ENCODE measurements at places on chromosomes 5 and 9.
A peak's percentile ranks its signal among the peaks of the same experiment; 100 is the strongest.

- DNase-seq = no peak
Observed at GRCh38 chr5:119136666-119137318, 65.9 kb downstream of the DMXL1 start.

DNA sequence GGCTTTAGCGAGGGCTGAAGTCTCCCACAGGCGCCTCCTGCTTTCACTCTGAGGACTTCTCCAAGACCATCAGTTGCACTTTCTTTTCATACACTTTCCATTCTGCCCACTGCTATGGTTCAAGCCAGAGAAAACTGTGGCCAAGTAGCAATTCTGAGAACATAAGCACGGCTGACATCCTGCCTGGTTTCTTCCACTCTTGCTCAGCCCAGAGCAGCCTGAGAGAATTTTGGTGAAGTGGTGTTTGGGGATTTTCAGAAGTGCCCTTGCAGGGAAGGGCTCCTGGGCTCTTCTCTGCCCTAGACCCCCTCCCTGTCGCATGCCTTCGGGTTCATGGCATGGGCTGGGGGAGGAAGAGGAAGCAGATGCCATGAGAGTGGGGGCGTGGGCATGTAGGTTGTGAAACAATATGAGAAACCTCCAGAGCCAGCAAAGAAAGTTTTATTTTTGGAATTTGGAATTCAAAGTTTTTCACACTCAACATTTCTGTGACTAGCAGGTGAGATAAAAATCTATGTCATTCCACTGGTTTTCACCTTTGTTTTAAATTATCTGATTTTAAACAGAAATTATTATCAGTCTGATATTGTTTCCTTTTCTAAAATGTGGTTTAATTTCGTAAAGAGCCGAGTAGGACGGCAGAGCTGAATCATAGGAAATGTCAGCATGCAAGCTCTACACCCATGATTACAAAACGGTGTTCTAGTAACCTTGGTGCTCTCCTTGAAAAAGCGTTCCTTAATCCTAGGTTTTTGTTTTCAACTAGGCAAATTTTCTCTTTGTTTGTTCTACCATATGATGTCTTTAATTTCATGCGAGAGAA, 27.8 kb upstream of the TNFSF8 start:
- DNase-seq = peak; percentile 93

DNA sequence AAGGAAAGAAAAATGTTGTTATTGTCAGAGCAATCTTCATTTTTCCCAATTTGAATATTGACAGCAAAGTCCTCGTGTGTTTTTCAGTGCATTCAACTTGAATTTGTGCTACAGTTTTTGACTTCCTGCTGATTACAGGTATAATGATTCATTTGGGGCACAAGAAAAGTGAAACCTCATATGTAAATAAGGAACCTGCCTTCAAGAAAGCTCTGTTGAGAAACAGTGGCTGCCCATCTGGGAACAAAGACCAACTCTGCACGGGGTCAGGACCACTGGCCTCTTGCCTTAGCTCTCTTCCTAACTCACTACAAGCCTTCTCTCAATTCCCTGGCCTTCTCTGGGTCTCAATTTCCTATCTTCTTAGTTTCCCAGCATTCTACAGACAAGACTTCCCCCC, 21.0 kb downstream of the TIMD4 start:
- DNase-seq = no peak

DNA sequence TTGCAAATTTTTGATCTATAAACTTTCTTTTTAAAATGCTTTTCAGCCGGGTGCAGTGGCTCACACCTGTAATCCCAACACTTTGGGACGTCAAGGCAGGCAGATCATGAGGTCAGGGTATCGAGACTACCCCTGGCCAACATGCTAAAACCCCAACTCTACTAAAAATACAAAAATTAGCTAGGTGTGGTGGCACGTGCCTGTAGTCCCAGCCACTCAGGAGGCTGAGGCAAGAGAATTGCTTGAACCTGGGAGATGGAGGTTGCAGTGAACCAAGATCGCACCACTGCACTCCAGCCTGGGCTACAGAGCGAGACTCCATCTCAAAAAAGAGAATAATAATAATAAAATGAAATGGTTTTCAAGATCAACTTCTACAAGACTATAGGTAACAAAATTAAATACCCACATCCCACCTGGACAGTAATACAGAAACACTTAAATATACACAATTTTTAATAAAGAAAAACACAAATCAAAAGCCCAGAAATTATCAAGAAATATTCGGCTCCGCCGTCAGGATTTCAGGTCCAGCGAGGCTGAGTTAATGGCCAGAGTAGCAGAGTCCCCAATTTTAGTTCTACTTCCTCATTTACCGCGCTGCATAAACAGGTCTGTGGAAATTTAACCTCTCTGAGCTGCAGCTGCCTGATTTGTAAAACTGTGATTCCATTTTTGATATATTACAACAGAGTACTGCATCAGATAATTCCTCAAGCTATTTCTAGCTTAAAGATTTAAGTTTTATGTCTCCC, 4.0 kb downstream of the TUT7 start:
- DNase-seq = peak; percentile 59

GRCh38 chr9:16591092-16591491, 279.4 kb downstream of the BNC2 start:
- DNase-seq = no peak

- DNase-seq = no peak
Observed at GRCh38 chr9:130664251-130665028, at the start of gene PRDM12. TSS of gene PRDM12 (plus strand) at chr9:130664594. CDS start at chr9:130664654, 60 bp downstream.

GRCh38 chr5:60323596-60323995, 376.4 kb downstream of the DEPDC1B start:
- DNase-seq = no peak

DNA sequence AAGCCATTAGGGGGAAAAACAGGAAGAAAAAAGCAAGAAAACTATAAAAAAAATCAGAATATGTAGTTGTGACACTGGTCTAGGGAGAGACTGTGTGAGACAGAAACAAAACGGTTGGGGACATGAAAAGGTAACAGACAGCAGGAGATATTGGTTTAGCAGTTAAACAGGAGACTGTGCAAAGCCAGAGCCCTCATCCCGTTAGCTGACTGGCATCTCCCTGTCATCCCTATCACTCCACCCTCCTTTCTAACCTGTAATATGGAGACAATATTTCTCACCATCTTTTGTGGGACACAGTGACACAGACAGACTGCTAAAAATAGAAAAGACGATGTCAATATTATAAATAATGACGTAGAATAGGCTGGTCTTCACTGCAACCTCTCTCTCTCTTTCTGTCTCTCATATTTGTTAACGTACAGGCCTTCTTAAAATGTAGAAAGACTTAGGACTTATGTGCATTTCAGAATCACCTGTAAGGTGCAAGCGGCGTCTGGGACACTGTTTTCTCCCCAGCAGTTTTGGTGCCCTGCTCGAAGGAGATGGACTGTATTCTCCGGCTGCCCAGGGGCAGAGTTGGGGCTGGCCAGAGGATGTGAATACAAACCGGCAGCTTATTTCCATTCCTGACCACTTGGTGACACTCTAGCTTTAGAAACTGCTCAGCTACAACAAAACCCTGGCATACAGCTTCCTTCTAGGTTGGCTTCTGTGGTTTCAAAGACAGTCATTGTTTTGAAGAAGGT, 190.6 kb downstream of the MAT2B start:
- DNase-seq = peak; percentile 58

DNA sequence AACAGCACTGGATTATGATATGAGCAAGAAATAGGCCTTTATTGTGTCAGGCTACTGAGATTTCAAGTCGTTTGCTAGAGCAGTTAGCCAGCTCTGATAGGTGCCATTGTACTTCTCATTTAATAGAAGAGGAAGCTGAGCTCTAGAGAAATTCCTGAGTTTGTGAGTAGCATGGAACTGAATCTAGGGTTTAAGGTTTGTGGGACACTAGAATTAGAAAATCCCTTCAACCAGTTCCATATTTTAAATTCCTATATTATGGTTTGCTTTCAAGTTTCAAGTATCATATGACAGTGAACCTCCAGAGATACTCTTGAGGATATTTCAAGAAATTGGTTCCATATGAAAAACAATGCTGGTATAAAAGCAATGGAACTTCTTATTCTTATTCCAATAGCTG, 87.6 kb downstream of the ANKRD55 start:
- DNase-seq = peak; percentile 58

- no peak for DNase-seq
Observed at GRCh38 chr5:93371893-93372292, 209.1 kb downstream of the NR2F1-AS1 start.

DNA sequence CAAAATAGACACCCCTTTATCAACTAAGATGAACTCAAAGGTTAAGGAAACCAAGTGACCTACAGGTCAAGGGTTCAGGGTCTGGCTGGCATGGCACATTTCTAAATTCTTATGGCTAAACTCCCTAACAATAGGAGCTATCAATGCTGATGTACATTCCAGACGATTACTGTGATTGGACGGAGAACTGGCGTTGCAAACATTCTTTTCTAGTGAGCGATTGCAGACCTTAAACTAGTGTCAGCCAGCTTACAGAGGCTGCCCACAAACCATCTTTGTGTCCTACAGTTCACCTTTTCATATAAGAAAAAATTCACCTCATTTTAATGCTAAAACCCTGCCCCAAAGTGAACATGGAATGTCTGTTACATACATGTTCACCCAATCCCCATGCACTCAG, 382.9 kb downstream of the MAT2B start:
- no peak for DNase-seq

DNA sequence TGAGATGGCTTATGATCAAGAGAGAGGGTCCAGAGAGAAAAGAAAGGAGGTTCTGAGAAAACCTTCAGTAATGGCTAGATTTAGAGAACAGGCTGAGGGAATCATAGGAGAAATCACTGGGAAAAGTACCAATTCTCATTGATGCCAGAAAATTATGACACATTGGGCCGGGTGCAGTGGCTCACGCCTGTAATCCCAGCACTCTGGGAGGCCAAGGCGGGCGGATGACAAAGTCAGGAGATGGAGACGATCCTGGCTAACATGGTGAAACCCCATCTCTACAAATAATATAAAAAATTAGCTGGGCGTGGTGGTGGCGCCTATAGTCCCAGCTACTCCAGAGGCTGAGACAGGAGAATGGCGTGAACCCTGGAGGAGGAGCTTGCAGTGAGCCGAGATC, 29.5 kb upstream of the PLIN2 start:
- DNase-seq = no peak

DNA sequence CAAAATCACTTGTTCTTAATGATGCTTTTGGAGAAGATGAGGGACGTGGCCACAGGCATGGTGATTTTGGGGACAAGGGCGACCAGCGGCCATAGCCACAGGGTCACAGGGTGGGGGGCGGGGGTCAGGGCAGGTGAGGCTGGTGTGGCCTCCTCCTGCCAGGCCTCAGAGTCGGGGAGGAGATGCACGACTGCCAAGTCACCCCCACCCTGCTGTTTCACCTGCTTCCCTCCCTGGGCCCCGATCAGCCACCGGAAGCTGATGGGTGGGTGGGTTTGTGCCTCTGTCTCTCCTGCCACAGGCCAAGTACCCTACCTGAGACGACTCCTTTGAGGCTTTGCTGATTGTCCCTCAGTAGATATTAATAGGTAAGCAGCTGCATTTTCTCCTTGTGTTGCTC, 199.3 kb downstream of the PAX5 start:
- no peak for DNase-seq

DNA sequence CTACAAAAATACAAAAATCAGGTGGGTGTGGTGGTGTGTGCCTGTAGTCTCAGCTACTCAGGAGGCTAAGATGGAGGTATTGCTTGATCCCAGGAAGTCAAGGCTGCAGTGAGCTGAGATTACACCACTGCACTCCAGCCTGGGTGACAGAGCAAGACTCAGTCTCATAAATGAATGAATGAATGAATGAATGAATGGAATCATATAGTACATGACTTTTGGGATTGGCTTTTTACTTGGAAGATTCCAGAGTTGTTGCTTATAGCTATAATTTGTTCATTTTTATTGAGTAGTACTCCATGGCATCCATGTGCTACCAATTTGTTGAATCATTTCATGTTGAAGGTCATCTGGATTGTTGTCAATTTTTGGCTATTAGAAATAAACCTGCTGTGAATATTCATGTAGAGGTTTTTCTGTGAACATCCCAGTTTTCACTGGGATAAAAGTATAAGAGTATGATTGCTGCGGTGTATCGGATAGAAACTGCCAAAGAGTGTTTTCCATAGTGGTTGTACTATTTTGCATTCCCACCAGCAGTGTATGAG, 19.9 kb downstream of the ERBIN start:
- no peak for DNase-seq
